ENCODE measurements at places on chromosomes 3 and 15. TPM values are rescaled to one million over a fixed set of nuclear protein-coding genes. Genes with fewer than 3 reads are reported as not detected.

GRCh38 chr15:99669250-99669649 lies 64.0 kb downstream of the LYSMD4 start:
- no peak for DNase-seq

DNA sequence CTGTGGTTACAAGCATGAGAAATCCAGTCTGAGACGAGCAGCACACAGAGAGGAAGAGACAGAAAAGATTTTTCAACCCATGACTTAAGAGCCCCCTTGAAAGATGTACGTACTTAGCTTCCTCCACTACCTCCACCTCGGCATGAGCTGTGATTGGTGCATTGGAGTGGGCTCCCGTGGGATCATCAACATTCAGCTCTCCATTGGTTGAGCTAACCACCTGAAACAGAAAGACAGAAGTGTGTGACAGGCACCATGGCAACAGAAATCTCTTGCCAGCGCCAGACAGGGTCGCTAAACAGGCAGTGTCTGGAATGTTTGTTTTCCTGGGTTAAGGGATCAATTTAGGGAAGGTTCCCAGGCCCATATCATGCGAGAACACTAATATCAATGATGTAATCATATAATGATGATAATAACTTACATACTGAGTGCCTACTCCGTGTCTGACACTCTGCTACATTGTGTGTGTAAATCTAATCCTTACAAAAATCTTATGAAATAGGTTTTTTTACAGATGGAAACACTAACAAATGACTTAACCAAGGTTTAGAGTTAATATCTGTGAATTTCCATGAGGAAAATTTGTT lies 17.5 kb upstream of the PPIB start:
- no peak for DNase-seq

- no peak for DNase-seq
Observed at GRCh38 chr15:81301385-81301784, 22.6 kb downstream of the STARD5 start.

DNA sequence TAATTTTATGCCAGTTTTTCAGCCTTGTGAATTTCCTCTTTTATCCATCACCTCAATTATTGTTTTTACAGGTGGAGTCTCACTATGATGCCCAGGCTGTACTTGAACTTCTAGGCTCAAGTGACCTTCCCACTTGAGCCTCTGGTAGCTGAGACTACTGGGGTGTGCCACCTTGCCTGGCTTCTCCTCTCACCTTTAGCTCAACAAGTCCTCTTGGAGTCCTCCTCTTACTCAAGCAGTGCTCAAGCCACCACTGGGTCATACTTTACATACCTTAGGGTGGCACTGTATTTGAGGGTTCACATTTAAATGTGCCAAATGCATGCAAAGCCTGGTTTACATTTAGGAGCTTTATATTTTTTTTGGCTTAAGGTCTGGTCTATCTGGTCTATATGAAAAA lies 350.1 kb upstream of the MCTP2 start:
- no peak for DNase-seq

- no peak for DNase-seq
Observed at GRCh38 chr15:22884344-22884743, 45.9 kb downstream of the NIPA2 start.

PLCH1 gene
- total RNA-seq, result 7.6 TPM

DNA sequence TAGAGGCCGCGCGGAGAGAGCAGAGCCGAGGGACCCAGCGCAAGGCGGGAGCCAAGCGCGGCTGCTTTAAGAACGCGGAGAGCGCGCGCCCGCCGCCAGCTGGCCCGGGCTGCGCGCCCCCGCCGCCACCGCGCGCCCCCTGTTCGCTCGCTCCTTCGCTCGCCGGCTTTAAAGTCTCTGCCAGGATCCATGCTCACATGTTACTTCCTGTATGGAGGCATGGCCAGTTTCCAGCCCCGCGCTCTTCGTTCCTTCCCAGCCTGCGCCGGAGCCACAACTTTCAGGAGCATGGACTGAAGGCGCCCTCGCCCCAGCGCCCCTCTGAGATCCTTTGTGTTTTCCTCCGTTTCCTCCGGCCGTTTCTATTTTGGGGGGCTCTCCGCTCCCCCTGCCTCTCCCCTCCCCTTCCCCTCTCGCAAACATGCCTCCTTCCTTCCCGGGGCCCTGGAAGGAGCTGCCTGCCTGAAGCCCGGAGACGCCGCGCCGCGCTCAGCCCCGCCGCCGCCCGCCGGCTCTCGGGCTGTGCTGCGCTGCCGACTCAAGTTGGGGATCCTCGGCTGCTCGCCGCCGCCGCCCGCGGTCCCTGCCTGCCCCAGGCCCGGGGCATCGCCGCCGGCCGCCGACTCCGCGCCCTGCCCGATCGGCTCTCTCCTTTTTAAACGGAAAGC lies at the start of gene PTPRG:
PTPRG (plus strand) TSS at position 198 of the 668 bp plus-strand sequence. CDS start 717 bp downstream, outside the sequence.
- peak; percentile 91 for DNase-seq

- no peak for DNase-seq
Observed at GRCh38 chr3:101811875-101812274, 32.9 kb downstream of the NXPE3 start.

GRCh38 chr3:50396502-50396901 lies 37.2 kb upstream of the TMEM115 start:
- no peak for DNase-seq

All from type B pancreatic cell (in vitro differentiated cells).